ENCODE measurements at places on chromosomes 1 and 21.

DNA sequence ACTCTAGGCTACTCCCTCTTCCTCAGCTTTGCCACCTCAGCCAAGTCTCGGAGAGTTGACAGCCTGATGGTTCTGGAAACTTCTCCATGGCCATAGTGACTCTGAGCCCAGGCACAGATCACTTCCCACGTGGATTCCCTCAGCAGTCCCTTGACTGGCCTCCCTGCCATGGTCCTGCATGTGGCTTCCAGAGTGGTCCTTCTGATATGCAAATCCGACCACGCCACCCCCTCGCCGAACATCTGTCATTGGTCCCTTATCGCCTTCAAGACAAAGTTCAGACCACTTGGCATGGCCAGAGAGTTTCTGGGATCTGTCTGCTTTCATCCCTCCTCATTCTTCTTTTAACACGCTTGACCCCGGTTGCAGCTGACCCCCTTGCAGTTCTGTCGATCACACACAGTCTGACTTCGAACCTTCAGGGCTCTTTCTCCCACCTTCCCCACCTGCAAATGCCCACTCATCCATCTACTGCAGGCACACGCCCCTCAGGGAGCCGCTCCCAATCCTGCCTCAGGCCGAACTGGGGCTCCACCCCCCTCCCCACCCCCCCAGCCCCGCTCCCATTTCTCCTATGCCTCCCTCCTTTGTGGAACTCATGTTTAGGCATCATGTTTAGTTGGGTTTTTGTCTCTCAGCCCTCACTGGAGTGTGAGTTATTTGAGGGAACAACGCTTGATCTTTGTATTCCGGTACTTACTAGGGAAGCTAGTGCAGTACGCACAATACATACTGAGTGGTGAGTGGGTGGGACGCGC, 29.0 kb downstream of the KIAA1614 start:
- DNase-seq, result no peak

- DNase-seq, result no peak
Measured at GRCh38 chr1:19149736-19150135, 60.3 kb downstream of the UBR4 start.

DNA sequence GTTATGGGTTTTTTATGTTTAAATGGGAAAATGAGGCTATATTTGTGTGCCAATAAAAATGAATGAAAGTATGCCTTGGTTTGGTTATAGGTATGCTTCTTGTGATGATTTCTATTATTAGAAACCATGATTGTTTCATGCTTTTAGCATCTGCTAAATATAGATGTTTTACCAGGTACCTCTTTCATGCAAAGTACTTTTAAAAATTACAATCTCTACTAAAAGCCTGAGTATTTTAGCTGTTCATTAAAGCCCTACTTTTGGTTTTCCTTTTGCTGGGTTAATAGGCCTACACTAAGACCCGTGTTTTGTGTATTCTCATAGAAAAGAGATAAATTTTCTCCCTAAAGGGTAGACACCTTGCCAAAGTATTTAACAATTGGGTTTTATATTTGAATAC, 32.0 kb downstream of the MTF2 start:
- DNase-seq, result no peak

- DNase-seq, result no peak
Measured at GRCh38 chr1:179298952-179299351, 5.4 kb downstream of the SOAT1 start.

- no peak for DNase-seq
Measured at GRCh38 chr1:43303471-43304313, 2.9 kb downstream of the TIE1 start.

DNA sequence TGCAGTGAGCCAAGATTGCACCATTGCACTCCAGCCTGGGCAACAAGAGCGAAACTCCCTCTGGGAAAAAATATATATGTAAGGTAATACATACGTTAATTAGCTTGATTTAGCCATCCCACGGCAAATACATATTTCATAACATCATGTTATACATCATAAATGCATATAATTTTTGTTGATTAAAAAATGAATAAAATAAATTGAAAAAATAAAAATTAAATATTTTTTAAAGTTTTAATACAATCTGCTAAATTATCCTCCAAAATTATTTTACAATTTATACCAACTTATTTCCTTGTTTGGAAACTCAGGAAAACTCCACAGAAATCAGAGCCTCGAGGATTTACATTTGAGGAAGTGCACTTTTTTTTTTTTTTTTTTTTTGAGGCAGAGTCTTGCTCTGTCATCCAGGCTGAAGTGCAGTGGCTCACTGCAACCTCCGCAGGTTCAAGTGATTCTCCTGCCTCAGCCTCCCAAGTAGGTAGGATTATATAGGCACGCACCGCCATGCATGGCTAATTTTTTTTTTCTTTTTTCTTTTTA, 12.6 kb upstream of the IPO9 start:
- no peak for DNase-seq

GRCh38 chr1:224059897-224060427, 53.9 kb upstream of the FBXO28 start:
- no peak for DNase-seq

- no peak for DNase-seq
Measured at GRCh38 chr1:53295726-53296116, 32.1 kb downstream of the LRP8 start.

DNA sequence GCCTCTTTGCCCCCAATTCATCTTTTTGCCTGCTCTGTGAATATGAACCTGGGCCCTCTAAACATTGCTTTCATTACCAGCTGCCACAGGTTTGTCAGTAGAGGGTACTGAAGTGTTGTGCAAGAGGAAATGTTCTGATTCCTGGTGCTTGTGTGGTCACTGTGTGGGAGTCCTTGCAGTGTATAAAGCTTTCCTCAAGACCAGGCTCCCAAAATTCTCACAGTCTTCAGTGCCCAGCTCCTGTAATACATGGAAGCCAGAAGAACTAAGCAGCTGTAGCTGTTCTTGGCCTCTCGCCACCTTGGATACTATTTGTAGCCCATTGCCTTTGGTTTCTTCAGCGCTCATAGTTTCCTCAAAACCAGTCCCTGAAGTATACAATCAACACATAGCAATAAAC, 1046.2 kb downstream of the BRINP3 start:
- no peak for DNase-seq

GRCh38 chr1:14849038-14849437, 250.6 kb downstream of the KAZN start:
- peak; percentile 42 for DNase-seq

GRCh38 chr1:84758968-84759491, 68.8 kb upstream of the SSX2IP start:
- peak; percentile 49 for DNase-seq

- DNase-seq, result no peak
Measured at GRCh38 chr1:69305621-69306020, 262.1 kb upstream of the LRRC7 start.

GRCh38 chr1:165456114-165456513, 11.2 kb upstream of the RXRG start:
- DNase-seq, result no peak

Data from AG10803 (cell line).